AML-193 (cell line): ENCODE measurements at places on chromosomes 3 and 15.

DNA sequence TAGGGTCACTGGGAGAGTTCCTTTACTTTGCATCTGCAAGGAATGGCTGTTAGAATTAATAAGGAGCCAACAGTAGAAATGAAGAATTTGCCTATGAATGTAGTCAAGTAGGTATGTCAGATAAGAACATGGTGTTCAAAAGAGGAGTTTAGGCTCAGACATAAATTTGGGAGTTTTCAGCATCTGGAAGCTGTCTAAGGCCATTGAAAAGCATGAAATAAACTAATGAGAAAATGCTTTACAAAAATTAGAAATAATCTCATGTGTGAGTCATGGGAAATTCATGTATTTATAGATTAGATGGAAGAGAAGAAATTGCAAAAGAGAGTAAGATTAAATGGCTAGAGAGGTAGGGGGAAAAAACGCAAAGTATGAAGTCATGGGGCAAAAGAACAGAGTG lies 201.9 kb downstream of the DIPK2A start:
- no peak for DNase-seq

GRCh38 chr15:58410353-58410752 lies 21.4 kb upstream of the LIPC start:
- DNase-seq: peak; percentile 69

- DNase-seq: no peak
Measured at GRCh38 chr15:61364871-61365270, 135.8 kb upstream of the RORA start.

GRCh38 chr15:99996660-99997059 lies 263.4 kb upstream of the LYSMD4 start:
- no peak for DNase-seq

GRCh38 chr3:45940781-45941365 lies 2.4 kb upstream of the CXCR6 start:
- no peak for DNase-seq

DNA sequence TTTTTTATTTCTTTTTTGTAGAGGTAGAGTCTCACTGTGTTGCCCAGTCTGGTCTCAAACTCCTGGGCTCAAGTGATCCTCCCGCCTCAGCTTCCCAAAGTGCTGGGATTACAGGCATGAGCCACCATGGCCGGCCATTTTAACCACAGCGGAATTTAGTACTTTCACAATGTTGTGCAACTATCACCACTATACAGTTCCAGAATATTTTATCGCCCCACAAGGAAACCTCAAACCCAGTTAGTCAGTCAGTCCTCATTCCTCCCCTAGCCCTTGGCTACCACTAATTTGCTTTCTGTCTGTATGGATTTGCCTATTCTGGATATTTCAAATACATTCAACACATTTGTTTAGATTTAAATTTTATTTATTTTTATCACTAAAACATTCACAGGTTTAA lies 15.5 kb upstream of the HOMER2 start:
- peak; percentile 65 for DNase-seq

GRCh38 chr3:122743581-122744120 lies 50.0 kb downstream of the HSPBAP1 start:
- no peak for DNase-seq

DNA sequence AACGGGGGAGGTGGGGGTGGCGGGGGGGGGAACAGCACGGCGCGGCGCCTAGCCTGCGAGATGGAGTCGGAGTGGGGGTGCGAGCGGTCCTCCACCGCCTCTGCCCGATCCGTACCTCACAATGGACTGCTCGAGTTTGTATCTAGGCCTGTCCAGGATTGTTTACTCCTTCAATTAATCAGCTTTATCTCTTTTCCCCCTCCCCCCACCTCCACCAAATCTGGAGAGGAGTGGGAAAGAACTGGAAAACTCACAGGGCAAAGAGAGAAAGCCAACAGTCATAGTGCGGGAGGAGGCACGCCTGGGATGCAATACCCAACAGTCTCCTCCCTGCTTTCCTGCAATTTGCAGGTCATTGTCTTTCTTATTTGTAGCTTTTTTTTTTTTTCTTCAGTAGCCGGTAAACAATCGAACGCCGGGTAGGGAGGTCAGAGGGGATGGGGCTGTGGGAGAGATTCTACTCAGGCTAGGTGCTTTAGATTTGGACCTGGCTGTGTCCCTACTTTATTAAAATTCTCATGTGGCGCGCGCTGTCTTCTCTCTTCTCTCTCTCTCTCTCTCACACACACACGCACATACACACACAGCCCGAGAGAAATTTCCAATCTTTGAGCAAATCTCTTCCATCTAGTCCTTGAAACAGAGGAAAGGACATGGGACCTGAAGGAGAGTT lies 6.9 kb upstream of the MEIS2 start:
- no peak for DNase-seq

DNA sequence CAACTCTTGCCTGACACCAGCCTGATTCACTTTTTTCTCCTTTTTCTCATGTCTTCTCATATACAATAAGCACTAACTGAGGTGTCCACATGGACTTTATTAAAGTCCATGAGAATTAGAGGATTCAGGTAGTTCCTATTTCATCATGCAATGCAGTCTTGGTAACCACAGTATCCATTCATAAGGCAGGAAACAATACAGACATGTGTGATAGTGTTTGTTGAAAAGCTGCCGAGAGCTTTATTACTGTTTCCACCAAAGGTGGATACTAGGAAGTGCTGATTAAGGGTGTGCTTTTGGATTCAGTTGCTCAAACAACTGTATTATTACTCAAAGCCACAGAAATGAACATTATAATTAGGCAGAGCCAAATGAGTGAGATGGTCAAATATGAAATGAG lies 5.3 kb downstream of the CASR start:
- no peak for DNase-seq

DNA sequence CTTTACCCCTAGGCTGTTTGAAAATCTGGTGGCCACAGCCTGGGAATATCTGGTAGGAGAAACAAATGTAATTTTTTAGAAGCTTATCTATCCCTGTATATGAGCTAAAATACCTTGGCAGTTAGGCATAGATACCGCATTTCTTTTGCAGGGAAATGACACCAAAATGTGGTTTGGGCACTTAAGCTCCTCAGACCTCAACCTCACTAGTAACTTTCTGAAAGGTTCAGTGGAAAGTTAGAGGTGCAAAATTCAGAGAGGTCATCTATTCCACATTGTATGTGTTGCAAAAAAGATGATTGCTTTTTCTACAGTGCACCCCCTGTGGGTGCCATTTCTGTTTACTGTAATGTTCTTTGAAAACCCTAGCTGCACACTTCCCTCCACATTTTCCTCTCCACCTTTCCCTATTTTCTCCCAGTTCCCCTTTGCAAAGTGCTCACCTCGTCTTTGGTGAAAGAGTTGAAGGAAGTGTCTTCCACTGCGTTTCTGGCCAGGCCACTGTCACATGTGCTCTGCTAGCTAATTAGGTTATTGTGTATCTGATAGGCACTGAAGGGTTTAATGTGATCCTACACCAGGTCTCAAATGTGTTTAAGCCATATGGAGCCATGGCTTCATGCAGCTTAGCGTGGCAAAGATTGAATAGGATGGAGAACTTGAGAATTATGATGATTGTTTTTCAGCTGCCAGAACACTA lies 1.3 kb downstream of the SACM1L start:
- peak; percentile 35 for DNase-seq

DNA sequence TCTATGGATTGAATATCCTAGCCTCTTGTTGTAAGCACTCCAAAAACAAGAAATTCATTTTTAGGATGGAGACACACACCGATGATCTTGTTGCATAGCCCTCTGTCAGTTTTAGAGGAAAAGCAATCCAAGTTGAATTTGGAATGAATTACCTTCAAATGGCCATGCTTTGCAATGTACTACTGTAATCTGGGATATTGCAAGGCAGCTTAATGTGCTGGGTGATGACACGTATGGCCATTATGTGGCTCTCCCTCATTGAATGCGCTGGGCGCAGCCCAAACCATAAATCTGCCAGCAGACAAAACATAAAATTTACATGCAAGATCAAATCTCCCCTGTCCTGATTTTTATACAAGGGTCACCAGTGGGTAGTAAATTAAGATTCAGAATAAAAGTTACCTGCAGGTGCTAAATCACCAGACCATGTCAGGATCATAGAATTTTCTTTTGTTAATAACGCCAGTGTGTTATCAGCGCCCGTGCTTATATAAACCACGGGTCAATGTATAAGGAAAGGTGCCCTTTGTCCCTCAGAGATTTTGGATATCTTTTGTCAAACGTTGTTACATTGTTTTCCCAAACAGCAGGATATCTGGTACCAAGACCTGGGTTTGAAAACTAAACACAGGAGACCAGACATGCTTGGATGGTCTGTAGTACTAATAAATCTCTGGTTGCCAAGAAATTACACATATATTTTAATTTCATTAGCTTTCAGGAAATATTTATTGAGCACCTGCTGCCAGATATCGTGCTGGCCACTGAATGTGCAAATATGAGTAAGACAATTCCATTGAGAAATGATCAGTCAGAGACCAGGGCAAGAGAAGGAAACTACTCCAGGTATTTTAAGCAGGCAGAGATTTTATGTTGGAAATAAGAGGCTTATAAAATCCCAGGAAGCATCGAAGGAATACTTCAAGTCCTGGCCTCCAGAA lies 237.1 kb downstream of the EBLN2 start:
- no peak for DNase-seq

- DNase-seq: no peak
Measured at GRCh38 chr3:188231456-188231855, 77.5 kb downstream of the LPP start.

DNA sequence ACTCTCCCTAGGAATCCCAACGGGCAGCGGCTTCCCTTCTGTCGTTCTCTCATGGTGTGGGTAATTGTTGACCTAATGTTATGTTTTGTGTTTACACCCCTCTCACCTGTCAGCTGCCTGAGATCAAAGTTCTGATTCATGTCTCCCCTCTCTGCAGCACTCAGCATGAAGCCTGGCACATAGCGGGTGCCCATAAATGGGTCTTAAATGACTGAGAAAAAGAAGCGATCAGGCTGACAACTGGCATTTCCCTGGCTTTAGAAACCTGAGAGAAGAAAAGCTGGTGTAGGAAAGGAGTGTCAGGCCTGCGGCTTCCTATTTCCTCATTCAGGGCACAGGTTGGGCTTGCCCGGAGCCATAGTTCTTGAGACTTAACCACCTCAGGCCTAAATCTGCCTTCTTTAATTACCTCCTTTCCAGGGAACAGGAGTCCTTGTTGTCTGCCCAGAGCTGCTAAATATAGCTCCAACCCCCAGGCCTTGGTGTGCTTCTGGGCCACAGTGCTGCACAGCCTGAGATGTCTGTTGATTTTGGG lies 31.8 kb downstream of the LPP start:
- DNase-seq: peak; percentile 25

GRCh38 chr15:76116138-76116885 lies 56.5 kb downstream of the TMEM266 start:
- no peak for DNase-seq

DNA sequence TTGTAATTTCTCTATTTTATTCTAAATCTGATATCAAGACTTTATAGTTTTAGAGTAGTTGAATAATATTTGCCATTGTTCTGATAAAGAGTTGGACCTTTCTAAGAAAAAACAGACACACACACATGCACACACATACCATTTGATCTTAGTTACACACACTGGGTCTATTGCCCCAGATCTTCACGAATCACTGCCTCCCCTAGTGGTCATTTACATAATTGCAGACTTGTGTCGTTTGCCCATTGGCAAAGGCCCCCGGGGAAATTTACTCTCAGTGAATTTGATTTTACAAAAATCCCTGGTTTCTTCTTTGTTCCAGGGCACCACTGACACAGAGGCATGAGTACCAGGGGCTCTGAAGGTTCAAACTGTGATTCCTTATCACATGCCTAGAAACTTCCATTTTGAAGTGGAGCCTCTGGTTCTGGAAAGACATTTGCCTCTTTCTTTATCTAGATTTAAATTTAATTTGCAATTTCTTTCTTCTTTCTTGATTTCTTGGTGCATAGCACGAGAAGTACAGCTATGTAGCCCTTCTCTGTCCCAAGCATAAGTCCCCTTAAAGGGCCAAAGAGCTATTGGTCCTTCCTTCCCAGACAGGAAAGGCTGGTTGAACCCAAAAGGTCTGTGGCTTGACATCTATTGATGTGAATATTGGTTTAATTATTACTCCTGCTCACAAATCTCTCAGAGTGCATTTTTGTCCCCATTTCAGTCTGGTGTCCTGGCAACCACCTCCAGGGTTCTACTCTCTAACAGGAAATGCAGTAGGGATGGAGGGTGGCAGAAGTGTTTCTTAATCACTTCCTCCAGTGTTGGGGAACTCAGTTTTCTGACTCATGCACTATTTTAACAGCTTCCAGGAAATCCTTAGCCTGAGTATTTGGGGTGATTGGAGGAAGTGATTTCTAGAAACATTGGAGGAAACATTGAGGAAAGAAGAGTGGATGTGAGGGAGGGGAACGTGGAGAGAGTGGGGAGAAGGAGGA lies 32.4 kb upstream of the SLC6A11 start:
- peak; percentile 51 for DNase-seq

DNA sequence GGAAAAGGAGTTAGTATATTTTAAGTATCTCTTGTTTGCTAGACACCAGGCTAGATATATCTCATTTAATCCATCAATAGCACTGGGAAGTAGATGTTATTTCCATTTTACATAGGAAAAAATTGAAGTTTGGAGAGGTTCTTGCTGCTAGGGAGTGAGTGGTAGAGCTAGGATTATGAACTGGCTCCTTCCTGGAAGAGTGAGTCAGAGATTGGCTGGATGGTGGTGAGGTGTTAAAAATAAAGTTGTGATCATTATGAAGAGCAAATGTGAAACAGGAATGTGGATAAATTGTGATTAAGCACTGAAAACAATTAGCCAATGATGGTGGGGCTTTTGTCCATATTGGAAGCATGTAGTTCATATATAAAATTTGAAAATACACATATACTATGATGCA lies 234.2 kb downstream of the WNT5A start:
- no peak for DNase-seq

GRCh38 chr3:42960786-42961185 lies 18.3 kb upstream of the GASK1A start:
- no peak for DNase-seq

GRCh38 chr3:117874904-117875874 lies 1159.5 kb downstream of the IGSF11 start:
- no peak for DNase-seq

GRCh38 chr3:139301183-139301582 lies 42.6 kb upstream of the MRPS22 start:
- no peak for DNase-seq

GRCh38 chr3:29677421-29677820 lies 396.6 kb downstream of the RBMS3 start:
- DNase-seq: no peak

DNA sequence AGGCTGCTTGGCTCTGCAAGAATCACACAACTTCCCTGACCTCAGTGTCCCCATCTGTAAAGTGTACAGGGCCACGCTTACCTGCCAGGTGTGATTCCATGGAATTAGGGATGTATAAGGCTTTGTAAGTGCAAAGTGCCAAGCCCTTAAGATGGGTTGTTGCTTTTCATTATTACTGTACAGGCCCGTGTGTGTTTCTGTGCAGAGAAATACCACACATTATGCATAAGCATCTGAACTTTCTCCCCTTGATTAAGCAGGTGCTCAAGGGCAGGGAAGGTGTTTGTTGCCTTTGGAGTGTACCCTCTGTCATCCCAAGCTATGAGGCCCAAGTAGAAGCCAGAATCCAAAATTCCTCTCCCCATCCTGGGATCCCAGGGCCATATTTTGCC lies 13.6 kb upstream of the HRH1 start:
- no peak for DNase-seq
